ENCODE measurements at places on chromosomes 5 and 9.

GRCh38 chr5:76468635-76469425 is 65.7 kb downstream of the IQGAP2 start:
- no peak for DNase-seq

- no peak for DNase-seq
Observed at GRCh38 chr5:127418974-127419682, 98.3 kb upstream of the PRRC1 start.

GRCh38 chr9:7823651-7824050 is 24.1 kb upstream of the DMAC1 start:
- DNase-seq, result no peak

GRCh38 chr5:158970569-158971014 is 129.1 kb downstream of the EBF1 start:
- no peak for DNase-seq

GRCh38 chr5:16043349-16043965 is 136.1 kb downstream of the MARCHF11 start:
- no peak for DNase-seq

- DNase-seq, result no peak
Observed at GRCh38 chr9:16524078-16524477, 346.4 kb downstream of the BNC2 start.

DNA sequence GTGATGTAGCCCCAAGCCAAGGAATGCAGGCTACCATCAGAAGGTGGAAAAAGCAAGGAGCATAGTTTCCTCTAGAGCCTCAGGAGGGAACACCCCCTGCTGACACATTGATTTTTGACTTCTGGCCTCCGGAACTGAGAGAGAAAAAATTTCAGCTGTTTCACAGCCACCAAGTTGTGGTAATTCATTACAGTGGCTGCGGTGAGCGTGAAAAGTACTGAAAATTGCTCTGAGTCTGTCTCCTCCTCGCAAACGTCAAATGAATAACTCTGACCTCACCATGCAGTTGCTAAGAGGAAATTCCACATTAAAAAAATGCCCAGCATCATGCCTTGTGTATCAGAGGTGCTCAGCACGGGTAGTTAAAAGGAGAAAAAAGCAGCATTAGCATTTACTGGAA is 277.9 kb upstream of the MSX2 start:
- no peak for DNase-seq

DNA sequence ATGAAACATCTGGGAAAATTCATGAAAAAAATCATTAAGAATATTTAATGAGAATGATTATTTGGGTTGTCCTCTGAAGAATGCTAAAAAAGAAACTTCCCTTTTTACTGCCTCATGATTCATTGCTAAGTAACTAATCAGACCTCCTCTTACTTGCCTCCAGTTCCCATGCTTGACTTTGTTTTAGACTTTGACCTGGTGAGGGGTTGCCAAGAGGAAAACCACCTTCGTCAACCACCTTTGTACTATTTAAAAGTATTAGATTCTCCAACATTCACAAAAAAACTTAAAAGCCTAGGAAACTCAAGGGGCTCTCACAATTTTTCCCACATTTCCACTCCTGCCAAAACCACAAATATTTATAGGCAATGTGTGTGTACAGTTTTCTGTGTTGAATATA is 115.2 kb upstream of the ST8SIA4 start:
- no peak for DNase-seq

- DNase-seq, result no peak
Observed at GRCh38 chr5:109111680-109112079, 298.1 kb downstream of the PJA2 start.

GRCh38 chr5:175576591-175576990 is 81.3 kb upstream of the HRH2 start:
- DNase-seq, result no peak

DNA sequence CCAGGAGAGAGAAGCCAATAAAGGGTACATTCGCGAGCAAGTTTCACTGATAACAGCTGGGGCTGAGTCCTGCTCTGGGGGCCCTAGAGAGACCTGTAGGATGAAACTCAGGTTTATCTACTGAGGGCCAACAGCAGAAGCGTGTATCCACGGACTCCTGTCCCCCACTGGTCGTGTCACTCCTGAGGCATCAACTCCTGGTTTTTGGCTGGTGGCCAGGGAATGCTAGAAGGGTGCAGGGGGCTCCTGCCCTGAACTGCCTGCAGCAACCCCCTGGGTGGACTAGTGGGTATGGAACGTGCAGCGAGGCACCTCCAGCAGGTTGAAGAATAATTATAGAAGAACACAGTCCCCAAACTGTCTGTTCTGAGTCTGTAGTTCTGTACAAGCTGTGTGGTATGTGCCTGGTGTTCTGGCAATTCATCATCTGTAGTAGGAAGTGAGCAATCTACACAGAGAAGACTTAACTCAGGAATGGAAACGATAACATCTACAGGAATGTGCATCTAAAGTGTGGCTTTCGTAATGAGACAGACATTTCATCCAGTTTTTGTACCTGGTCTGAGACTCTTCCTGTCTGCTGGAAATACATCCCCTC is 64.5 kb upstream of the GNA14 start:
- peak; percentile 17 for DNase-seq

GRCh38 chr9:109346904-109347303 is 26.0 kb upstream of the EPB41L4B start:
- no peak for DNase-seq

GRCh38 chr5:61828856-61829255 is 477.1 kb upstream of the KIF2A start:
- DNase-seq, result no peak

- DNase-seq, result no peak
Observed at GRCh38 chr5:133406977-133407632, 205.2 kb downstream of the FSTL4 start.

GRCh38 chr5:179243333-179243732 is 101.9 kb downstream of the ADAMTS2 start:
- no peak for DNase-seq

- no peak for DNase-seq
Observed at GRCh38 chr9:120230227-120230626, 349.7 kb downstream of the CDK5RAP2 start.

- no peak for DNase-seq
Observed at GRCh38 chr5:174424219-174425053, 299.9 kb upstream of the MSX2 start.

DNA sequence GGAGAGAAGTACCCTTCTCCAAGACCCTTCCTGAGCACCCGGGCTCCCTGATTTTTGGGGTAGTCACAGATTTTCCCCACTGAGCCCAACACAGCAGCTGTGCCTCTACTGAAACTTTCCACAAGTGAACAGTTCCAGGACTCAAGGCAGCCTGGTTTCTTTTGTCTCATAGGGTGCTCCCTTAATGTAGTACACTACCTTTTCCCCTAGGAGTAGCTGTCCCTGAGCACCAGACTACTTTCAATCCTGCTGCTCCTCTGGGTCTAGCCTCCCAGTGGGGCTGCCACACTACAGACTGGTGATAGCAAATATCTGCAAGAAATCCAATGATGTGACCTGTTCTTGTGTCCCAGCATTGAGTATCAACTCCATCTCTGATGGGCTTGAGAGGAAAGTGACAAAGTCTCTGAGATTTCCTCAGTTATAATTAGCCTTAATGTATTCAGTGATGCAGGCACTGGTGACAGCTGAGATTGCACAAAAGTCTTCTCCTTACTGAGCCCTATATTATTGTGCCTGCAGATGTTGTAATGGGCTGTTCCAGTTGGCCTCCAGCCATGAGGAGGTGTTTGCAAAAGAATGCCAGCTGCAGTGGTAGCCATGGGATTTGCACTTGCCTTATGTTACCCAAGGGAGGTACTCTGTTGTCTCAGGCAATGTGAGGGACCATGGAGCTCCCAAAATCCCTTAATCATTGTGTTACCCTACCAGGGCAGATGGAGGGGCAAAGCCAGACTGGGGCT is 1802.5 kb downstream of the EFNA5 start:
- DNase-seq, result no peak

GRCh38 chr5:180122875-180123274 is 51.3 kb upstream of the RNF130 start:
- no peak for DNase-seq

- no peak for DNase-seq
Observed at GRCh38 chr9:134032456-134033222, 7.4 kb downstream of the BRD3OS start.

- DNase-seq, result no peak
Observed at GRCh38 chr5:95949810-95950209, 11.8 kb downstream of the ELL2 start.

DNA sequence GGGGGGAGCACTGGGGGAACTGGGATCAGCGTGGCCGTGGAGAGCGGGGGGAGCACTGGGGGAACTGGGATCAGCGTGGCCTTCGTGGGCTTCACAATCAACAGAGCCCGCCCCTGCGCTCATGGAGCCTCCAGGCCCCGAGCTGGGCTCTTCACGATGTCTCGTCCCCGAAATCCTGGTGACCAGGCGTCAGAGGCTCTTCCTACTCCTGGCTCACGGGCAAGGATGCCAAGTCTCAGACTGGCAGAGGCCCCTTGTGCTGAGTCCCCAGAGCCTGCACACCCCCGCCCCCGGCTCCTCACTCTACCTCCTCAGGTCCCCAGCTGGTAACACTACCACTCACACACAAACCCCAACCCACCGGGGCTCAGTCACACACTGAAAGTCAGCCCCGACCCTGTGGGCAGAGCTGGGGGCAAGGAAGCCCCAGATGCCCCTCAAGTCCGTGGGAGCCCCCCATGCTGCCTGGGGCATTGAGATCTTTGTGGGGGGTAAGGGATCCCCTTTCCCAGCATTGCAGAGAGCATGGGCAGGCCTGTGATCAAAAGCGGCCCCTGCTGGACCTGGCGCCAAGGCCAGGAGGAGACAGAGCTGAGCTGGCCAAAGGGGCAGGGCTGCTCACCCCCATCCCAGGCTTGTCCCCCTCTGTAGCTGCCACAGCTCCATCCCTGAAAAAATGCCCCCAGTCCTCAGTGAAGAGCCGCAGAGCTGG is 26.7 kb downstream of the LHX3 start:
- DNase-seq, result no peak

DNA sequence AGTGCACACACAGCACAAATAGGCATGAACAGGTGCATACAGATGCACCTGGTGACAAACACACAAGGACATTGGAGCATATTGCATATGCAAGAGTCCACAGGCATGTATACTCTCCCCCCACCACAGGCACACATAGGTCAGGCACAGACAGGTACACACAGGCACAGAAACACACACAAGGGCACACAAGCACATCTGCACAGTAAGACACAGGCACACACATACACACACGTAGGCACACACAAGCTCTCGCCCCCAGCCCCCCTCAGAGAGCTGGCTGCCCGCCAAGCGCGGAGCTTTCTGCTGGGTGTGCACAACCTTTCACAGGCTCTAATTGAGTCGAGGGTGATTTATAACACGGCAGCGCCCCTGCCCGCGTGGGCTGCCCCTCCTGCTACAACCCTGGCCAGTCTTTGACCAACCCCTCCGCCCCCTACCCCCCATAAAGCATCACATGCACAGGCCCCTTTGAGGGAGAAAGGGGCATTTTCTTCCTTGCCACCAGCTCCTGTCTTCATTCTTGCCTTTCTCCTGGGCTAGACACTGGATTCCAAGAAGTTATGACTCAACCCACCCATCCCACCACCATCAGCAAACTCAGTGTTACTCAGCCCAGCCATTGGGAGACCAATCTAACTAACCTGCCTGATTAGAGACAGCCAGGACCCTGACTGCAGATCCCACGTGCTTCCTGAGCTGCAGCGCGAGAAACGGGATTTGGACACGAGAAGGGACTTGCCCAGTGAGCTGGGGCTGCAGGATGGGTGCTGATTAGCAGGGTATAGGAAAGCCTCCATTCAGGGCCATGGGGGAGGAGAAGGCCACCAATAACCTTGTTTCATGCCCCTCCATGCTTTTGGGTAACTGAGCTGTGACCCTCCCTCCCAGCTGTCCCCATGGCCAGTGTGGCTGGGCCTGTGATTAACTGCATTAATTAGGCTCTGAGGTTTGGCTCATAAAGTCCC is 42.8 kb upstream of the PSD2 start:
- no peak for DNase-seq

DNA sequence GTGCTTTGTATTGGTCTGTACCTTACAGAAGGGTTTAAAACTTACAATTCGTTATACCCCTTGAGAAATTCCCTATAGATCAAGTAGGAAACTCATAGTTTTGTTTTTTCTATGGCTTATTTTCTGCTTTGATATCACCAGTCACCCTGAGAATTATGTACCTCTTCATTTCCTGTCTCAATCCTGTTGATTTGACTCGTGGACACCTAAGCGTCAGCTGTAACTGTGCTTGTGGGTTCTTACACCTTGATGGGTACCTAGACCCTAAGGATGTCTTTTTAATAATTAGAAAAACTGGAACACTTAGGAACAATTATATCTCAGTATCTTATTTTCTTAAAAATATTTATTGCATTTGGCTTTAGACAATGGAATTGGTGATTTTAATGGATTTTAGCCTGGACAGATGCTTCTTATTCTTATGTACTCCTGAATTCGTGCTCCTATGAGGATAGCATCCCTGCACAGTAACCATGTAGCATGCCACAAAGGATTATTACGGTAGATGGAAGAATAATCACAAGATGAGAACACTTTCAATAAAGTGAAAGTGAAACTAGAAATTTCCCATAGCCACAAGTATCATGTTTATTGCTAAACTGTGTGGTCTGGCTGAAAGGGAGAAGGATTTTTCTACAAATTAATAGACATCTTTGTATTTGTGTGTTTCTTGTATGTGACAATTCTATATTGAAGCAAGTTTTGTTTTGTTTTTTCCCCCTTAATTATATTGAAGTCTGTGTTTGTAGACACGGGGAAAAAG is 1920.3 kb upstream of the WWC1 start:
- DNase-seq, result no peak

DNA sequence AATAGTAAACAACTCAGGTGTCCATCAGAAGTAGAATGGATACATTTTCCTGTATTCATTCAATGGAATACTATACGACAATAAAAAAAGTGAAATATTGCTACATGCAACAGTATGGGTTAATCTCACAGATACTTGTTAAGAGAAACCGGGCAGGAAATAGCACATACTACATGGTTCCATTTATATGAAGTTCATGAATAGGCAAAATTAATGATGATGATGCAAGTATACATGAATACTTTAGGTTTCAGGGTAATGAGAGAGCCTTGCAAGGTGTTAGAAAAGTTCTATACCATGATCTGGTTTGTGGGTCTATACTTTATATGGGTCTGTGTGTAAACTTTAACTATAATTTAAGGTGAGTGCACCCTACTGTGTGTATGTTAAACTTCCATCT is 390.4 kb downstream of the ADGRV1 start:
- no peak for DNase-seq

GRCh38 chr5:149380466-149381121 is 1.5 kb upstream of the IL17B start:
- no peak for DNase-seq

DNA sequence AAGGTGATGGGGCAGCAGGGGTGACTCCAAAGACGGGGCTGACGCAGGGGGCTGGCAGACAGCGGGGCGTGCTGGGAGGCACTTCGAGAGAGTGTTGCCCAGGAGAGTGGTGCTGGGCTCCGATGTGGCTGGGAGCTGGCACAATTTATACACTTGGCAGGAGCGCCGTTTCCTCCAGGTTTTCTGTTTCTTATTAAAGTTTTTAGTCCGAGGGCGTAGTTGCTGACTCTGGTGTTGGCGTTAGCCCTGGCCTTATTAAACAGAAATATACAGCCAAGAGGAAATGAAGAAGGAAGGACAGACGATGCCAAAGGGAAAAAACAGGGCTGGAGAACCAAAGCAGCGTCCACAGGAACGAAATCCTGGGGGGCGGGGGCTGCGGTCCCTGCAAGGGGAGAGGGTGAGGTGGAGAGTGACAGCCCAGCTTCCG is 139.6 kb upstream of the PHYKPL start:
- no peak for DNase-seq

Measured in amniotic stem cell (primary cell).